ENCODE measurements at places on chromosomes 13 and 19. TPM values are rescaled to one million over a fixed set of nuclear protein-coding genes. Genes with fewer than 3 reads are reported as not detected.

Gene SH2D3A
- not detected for total RNA-seq

Gene PROZ
- not detected for total RNA-seq

Gene CPAMD8
- total RNA-seq, result 0.23 TPM

Gene NLRP11
- not detected for total RNA-seq

Gene SPPL2B
- 57.3 TPM for total RNA-seq

Gene ZNF534
- total RNA-seq, result not detected

Gene GRK1
- not detected for total RNA-seq

Gene ERICH4
- not detected for total RNA-seq

Gene TSHZ3
- total RNA-seq, result 12.5 TPM

Gene LILRB1
- not detected for total RNA-seq

Gene MBD3L3
- not detected for total RNA-seq

Gene EPN1
- 172 TPM for total RNA-seq

Gene MEDAG
- 5.0 TPM for total RNA-seq

Gene CBY2
- not detected for total RNA-seq

Gene MYO9B
- total RNA-seq, result 148 TPM

Gene SERTM1
- 0.05 TPM for total RNA-seq

Gene ZNF729
- total RNA-seq, result not detected

Gene PCDH20
- not detected for total RNA-seq

Gene CCDC70
- not detected for total RNA-seq

Gene ZNF813
- total RNA-seq, result 4.5 TPM

Gene EBI3
- total RNA-seq, result 0.28 TPM

Gene CAPS
- total RNA-seq, result 2.4 TPM

Gene SLAIN1
- 0.65 TPM for total RNA-seq

Gene PEG3
- total RNA-seq, result 0.89 TPM

Gene ADGRE1
- total RNA-seq, result not detected

Gene LILRB3
- not detected for total RNA-seq

Gene SIAH3
- total RNA-seq, result not detected

Gene TMTC4
- total RNA-seq, result 34.4 TPM

Gene SHISA2
- total RNA-seq, result 0.09 TPM

Gene MBD3
- 70.7 TPM for total RNA-seq

Gene ZNF486
- 5.3 TPM for total RNA-seq

Gene SPTBN4
- total RNA-seq, result 0.97 TPM

Gene ADGRE2
- 0.32 TPM for total RNA-seq

Gene GSX1
- not detected for total RNA-seq

Gene IL27RA
- 14.1 TPM for total RNA-seq

Gene PSG11
- not detected for total RNA-seq

Gene GPR108
- 47.5 TPM for total RNA-seq

Gene TNFSF9
- total RNA-seq, result 0.14 TPM

Gene KLK12
- total RNA-seq, result not detected

Gene ZNF264
- total RNA-seq, result 51.0 TPM

Gene LGALS14
- not detected for total RNA-seq

Gene PTGIR
- total RNA-seq, result 9.1 TPM

Gene LYPD5
- total RNA-seq, result 1.2 TPM

Gene CFD
- total RNA-seq, result 1.7 TPM

Gene SMIM44
- not detected for total RNA-seq

Gene APOC4
- total RNA-seq, result not detected

Gene FARP1
- 60.7 TPM for total RNA-seq

Gene GIPR
- not detected for total RNA-seq

Gene KLF1
- not detected for total RNA-seq

Gene PCSK4
- total RNA-seq, result 1.2 TPM

Gene CDC42EP5
- total RNA-seq, result 7.8 TPM

Gene CYP4F2
- not detected for total RNA-seq

Gene SIGLEC5
- not detected for total RNA-seq

Gene GJB6
- not detected for total RNA-seq

Gene CKAP2
- total RNA-seq, result 31.7 TPM

All from smooth muscle cell of the umbilical artery (primary cell).